ENCODE measurements at places on chromosomes 16 and 17. TPM values are rescaled to one million over a fixed set of nuclear protein-coding genes. Genes with fewer than 3 reads are reported as not detected.

KRT17 gene
- total RNA-seq, result 3.8 TPM

ABCA10 gene
- 0.53 TPM for total RNA-seq

KCNJ18 gene
- total RNA-seq, result not detected

VMO1 gene
- total RNA-seq, result 0.32 TPM

TOP3A gene
- 21.6 TPM for total RNA-seq

DNAAF8 gene
- total RNA-seq, result 0.42 TPM

SPHK1 gene
- total RNA-seq, result 180 TPM

SCARF1 gene
- total RNA-seq, result 117 TPM

GUCY2D gene
- total RNA-seq, result not detected

TOP2A gene
- total RNA-seq, result 141 TPM

CDRT15L2 gene
- not detected for total RNA-seq

AOC3 gene
- 0.04 TPM for total RNA-seq

TBX6 gene
- 0.18 TPM for total RNA-seq

TSNAXIP1 gene
- 0.20 TPM for total RNA-seq

LPO gene
- not detected for total RNA-seq

LGALS9C gene
- total RNA-seq, result not detected

ACE gene
- total RNA-seq, result 30.6 TPM

TBC1D3D gene
- total RNA-seq, result not detected

EPN2 gene
- 30.8 TPM for total RNA-seq

CNGB1 gene
- total RNA-seq, result 0.11 TPM

TBL3 gene
- 59.4 TPM for total RNA-seq

GPRC5B gene
- total RNA-seq, result 58.7 TPM

COL1A1 gene
- total RNA-seq, result 0.26 TPM

FSCN2 gene
- total RNA-seq, result 0.66 TPM

ZNF500 gene
- 6.7 TPM for total RNA-seq

PIGQ gene
- 21.0 TPM for total RNA-seq

CBLN1 gene
- total RNA-seq, result not detected

RHOT1 gene
- total RNA-seq, result 35.6 TPM

CFAP119 gene
- 1.6 TPM for total RNA-seq

YBX2 gene
- 0.07 TPM for total RNA-seq

CCL15 gene
- total RNA-seq, result not detected

OR1F1 gene
- total RNA-seq, result 0.13 TPM

SNRNP25 gene
- 40.9 TPM for total RNA-seq

SCNN1G gene
- total RNA-seq, result not detected

CCL7 gene
- total RNA-seq, result 0.11 TPM

GRB7 gene
- not detected for total RNA-seq

GPR139 gene
- not detected for total RNA-seq

TVP23B gene
- total RNA-seq, result 46.3 TPM

TP53TG3 gene
- total RNA-seq, result not detected

SGF29 gene
- 8.9 TPM for total RNA-seq

MYH13 gene
- not detected for total RNA-seq

NPIPA5 gene
- total RNA-seq, result 1.1 TPM

PITPNM3 gene
- total RNA-seq, result 0.74 TPM

DOC2B gene
- total RNA-seq, result 0.07 TPM

ASGR1 gene
- 16.4 TPM for total RNA-seq

ZG16 gene
- total RNA-seq, result not detected

CCL16 gene
- total RNA-seq, result 0.85 TPM

PRR15L gene
- not detected for total RNA-seq

PRSS27 gene
- 0.07 TPM for total RNA-seq

Measured in pulmonary artery endothelial cell (primary cell).